Astrocyte (in vitro differentiated cells and primary cell): ENCODE measurements at places on chromosomes 12 and 14. TPM values are rescaled to one million over a fixed set of nuclear protein-coding genes. Genes with fewer than 3 reads are reported as not detected.

DNA sequence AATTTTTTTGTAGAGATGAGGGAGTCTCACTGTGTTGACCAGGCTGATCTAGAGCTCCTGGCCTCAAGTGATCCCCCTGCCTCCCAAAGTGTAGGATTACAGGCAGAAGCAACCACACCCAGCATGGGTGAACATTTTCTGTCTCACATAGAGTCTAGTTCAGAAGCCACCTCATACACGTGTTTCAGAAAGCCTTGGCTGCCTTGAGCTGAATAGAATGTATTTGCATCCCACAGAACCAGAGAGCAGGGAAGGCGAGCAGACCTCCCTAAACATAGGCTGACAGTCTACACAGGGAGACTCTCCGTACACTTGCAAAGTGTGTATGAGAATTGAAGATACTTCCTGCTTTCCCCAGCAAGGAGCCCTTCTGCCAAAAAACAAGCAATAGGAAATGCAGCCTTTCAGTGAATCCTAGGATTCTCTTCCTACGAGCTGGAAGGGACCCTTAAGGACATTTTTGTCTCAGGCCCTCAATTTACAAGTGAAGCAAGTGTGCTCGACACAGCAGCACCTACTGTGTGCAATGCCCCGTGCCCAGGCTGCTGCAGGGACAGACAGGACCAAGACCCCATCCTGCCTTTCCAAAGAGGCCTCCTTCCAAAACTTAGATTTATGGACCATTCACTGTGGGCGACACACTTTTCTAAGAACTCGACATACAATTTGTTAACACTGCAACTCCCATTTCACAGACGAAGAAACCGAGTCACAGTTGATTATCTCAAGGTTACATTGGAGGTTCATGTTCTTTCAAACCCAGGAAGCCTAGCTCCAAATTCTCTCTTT is 11.2 kb downstream of the NUAK1 start:
- H3K36me3 ChIP-seq: no peaks in the 10 kb centered on the region
- H3K27me3 ChIP-seq: no peaks in the 10 kb centered on the region
- H3K27ac ChIP-seq: no peak overlapping the region
- H3K4me3 ChIP-seq: no peak overlapping the region

- H3K27ac ChIP-seq: no peak overlapping the region
- H3K4me1 ChIP-seq: no peaks in the 10 kb centered on the region
- H3K36me3 ChIP-seq: no peaks in the 10 kb centered on the region
- H3K4me3 ChIP-seq: no peak overlapping the region
These were observed 63.0 kb downstream of the FOS start for GRCh38 chr14:75341620-75342019.

- H3K4me1 ChIP-seq: no peaks in the 10 kb centered on the region
- H3K27me3 ChIP-seq: no peaks in the 10 kb centered on the region
- H3K4me3 ChIP-seq: no peak overlapping the region
- DNase-seq: no peak
These were observed 583.4 kb downstream of the VRK1 start for GRCh38 chr14:97380539-97380941.

DNA sequence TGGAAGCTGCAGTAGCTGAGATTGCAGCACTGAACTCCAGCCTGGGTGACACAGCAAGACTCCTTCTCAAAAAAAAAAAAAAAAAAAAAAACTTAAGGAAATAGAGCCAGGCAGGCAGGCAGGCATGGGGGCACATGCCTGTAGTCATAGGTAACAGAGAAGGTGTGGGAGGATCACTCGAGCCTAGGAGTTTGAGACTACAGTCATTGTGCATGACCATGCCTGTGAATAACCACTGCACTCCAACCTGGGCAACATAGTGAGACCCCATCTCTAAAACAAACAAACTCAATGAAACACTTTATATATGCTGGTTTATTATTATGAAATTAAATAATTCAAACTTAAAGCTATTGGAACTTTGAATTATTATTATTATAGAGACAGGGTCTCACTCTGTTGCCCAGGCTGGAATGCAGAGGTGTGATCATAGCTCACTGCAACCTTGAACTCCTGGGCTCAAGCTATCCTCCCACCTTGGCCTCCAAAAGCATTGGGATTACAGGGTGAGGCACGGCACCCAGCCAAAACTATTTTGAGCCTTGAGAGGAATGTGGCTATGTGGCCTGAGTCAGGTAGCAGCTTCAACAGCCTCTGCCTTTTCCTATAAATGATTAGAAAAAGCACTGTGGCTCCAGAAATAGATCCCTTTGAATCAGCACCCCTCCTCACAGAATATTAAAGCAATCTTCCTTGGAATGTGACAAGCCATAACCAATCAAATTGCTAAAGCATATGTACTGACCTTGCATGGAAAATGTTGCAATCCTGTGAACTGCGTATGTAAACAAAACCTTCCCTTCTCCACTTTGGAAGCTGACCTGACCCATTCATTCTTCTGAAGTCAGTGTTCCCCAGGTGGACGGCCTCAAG is 34.7 kb upstream of the YY1 start:
- H3K27ac ChIP-seq: no peak overlapping the region
- no peak for DNase-seq
- H3K27me3 ChIP-seq: no peaks in the 10 kb centered on the region
- no peaks in the 10 kb centered on the region for H3K36me3 ChIP-seq

- no peak for DNase-seq
- H3K27me3 ChIP-seq: no peaks in the 10 kb centered on the region
- no peak overlapping the region for H3K27ac ChIP-seq
- peaks cover 5% of the 10 kb centered on the region for H3K4me1 ChIP-seq
These were observed 306.3 kb downstream of the CACNA1C start for GRCh38 chr12:2358986-2359658.

GRCh38 chr12:65951697-65952096 is 127.4 kb downstream of the HMGA2 start:
- no peak overlapping the region for H3K4me3 ChIP-seq
- peaks cover 24% of the 10 kb centered on the region for H3K36me3 ChIP-seq
- H3K27ac ChIP-seq: peak overlapping the region; percentile 84
- peaks cover 48% of the 10 kb centered on the region for H3K4me1 ChIP-seq

DNA sequence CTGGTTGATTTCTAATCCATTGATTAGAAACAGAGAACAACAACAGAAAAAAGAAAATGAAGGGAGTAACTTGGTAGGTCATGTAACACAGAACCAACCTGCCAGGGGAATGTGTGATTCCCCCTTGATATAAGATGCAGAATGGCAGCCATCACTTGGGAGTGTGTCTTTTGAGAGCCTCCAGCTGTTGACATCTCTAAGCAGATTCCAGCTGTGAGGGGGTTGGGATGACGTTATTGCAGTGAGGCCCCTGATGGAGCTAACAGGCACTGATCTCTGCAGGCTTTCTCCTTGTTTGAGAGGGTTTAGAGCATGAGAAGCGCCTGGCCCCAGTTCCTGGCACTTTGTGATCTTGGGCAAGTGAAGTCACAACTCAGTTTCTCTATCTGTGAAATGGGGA is 124.9 kb downstream of the PELI2 start:
- peaks cover 13% of the 10 kb centered on the region for H3K4me1 ChIP-seq
- DNase-seq: no peak
- peak overlapping the region; percentile 86 for H3K27ac ChIP-seq
- H3K36me3 ChIP-seq: no peaks in the 10 kb centered on the region

DNA sequence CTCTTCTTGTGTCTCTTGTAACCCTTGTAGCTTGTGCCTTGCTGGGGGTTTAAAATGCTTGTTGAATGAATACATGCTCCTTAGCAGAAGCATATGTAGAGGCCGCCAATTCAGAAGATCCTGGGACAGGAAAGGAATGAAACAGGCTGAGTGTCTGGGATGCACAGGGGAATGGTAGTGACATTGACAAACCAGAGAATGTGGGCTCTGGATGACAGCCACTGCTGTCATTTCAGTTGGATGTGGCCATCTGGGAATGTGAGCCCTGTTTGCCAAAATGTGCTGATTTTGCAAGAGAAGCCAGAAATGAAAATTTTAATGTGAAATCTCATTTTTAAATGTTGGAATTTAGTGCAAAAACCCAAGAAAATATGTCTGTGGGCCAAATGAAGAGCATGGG is 136.8 kb downstream of the DACT1 start:
- no peak overlapping the region for H3K27ac ChIP-seq
- no peak overlapping the region for H3K4me3 ChIP-seq
- H3K4me1 ChIP-seq: no peaks in the 10 kb centered on the region
- no peaks in the 10 kb centered on the region for H3K27me3 ChIP-seq

- H3K27ac ChIP-seq: no peak overlapping the region
- H3K27me3 ChIP-seq: no peaks in the 10 kb centered on the region
- H3K4me1 ChIP-seq: peaks cover 7% of the 10 kb centered on the region
- DNase-seq: peak; percentile 24
- no peak overlapping the region for H3K4me3 ChIP-seq
- H3K36me3 ChIP-seq: peaks cover 41% of the 10 kb centered on the region
These were observed 26.8 kb upstream of the BMAL2 start for GRCh38 chr12:27305673-27306456.

DNA sequence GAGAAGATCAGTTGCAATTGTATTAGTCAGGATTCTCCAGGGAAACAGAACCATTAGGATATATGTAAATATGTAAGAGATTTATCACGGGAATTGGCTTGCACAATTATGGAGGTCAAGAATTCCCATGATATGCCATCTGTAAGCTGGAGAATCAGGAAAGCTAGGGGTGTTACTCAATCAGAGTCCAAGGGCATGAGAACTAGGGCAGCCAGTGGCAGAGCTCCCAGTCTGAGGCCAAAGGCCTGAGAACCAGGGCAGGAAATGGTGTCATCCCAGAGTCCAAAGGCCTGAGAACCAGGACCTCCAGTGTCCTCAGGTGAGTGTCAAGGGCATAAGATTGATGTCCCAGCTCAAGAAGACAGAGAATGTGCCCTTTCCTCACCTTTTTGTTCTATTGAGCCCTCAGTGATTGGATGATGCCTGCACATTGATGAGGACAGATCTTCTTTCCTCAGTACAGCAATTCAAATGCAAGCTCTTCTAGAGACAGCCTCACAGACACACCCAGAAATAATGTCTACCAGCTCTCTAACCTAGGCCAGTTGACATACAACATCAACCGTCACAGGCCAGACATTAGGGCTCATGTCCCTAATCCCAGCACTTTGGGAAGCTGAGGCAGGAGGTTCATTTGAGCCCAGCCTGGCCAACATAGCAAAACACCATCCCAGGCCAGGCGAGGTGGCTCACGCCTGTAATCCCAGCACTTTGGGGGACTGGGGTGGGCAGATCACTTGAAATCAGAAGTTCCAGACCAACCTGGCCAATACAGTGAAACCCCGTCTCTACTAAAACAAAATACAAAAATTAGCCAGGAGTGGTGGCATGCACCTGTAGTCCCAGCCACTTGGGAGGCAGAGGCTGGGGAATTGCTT is 34.9 kb upstream of the ZNF740 start:
- H3K4me3 ChIP-seq: no peak overlapping the region
- H3K27me3 ChIP-seq: peaks cover 4% of the 10 kb centered on the region
- no peaks in the 10 kb centered on the region for H3K4me1 ChIP-seq
- no peak for DNase-seq
- H3K27ac ChIP-seq: no peak overlapping the region

GRCh38 chr14:66088656-66089055 is 397.5 kb upstream of the CCDC196 start:
- H3K4me3 ChIP-seq: no peak overlapping the region
- peaks cover 6% of the 10 kb centered on the region for H3K4me1 ChIP-seq
- no peaks in the 10 kb centered on the region for H3K36me3 ChIP-seq

- H3K4me1 ChIP-seq: no peaks in the 10 kb centered on the region
- no peak overlapping the region for H3K27ac ChIP-seq
- H3K36me3 ChIP-seq: no peaks in the 10 kb centered on the region
- no peak for DNase-seq
- H3K27me3 ChIP-seq: no peaks in the 10 kb centered on the region
These were observed 442.5 kb downstream of the CCER1 start for GRCh38 chr12:90512518-90512917.

- no peaks in the 10 kb centered on the region for H3K36me3 ChIP-seq
- H3K4me1 ChIP-seq: no peaks in the 10 kb centered on the region
- peaks cover 2% of the 10 kb centered on the region for H3K27me3 ChIP-seq
- DNase-seq: no peak
- H3K4me3 ChIP-seq: no peak overlapping the region
These were observed 37.7 kb downstream of the NEUROD4 start for GRCh38 chr12:55057481-55057880.

- peaks cover 15% of the 10 kb centered on the region for H3K4me1 ChIP-seq
- H3K27me3 ChIP-seq: no peaks in the 10 kb centered on the region
- no peaks in the 10 kb centered on the region for H3K36me3 ChIP-seq
- H3K27ac ChIP-seq: no peak overlapping the region
- no peak overlapping the region for H3K4me3 ChIP-seq
- DNase-seq: no peak
These were observed 5.2 kb downstream of the PPP1CC start for GRCh38 chr12:110737532-110737931.

DNA sequence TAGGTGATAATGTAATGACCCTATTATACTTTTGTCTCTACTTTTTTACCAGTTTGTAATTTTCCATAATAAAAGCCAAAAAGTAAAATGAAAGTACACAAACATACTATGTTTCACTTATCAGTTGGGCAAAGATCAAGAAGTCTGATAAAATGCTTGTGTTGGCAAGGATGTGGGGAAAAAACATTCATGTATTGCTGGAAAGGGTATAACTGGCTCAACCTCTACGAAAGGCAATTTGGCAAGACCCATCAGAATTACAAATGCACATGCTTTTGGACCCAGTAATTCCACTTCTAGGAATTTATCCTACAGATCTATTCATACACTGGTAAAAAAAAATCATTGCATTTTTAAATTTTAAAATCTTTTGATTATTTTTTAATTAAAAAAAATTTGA is 68.0 kb downstream of the SPTB start:
- H3K4me3 ChIP-seq: no peak overlapping the region
- H3K4me1 ChIP-seq: peaks cover 11% of the 10 kb centered on the region
- no peak overlapping the region for H3K27ac ChIP-seq
- peaks cover 3% of the 10 kb centered on the region for H3K27me3 ChIP-seq

LRP6 gene
- total RNA-seq: 40.9 and 45.8 TPM in 2 replicates

TAS2R8 gene
- not detected in 2 replicates for total RNA-seq

CACNA1C gene
- 1.5 and 2.1 TPM in 2 replicates for total RNA-seq

CNPY2 gene
- total RNA-seq: 187 and 202 TPM in 2 replicates

SPIC gene
- not detected in 2 replicates for total RNA-seq

AKAP6 gene
- 2.8 and 3.4 TPM in 2 replicates for total RNA-seq

RPS6KA5 gene
- 0.99 and 1.0 TPM in 2 replicates for total RNA-seq

WDHD1 gene
- 7.2 and 9.3 TPM in 2 replicates for total RNA-seq

BMAL2 gene
- total RNA-seq: 12.1 and 13.6 TPM in 2 replicates

CBLN3 gene
- 3.9 and 5.4 TPM in 2 replicates for total RNA-seq

PMCH gene
- not detected in 2 replicates for total RNA-seq

COCH gene
- total RNA-seq: 0.79 and 0.87 TPM in 2 replicates
